ENCODE measurements at places on chromosomes 2 and 18.

DNA sequence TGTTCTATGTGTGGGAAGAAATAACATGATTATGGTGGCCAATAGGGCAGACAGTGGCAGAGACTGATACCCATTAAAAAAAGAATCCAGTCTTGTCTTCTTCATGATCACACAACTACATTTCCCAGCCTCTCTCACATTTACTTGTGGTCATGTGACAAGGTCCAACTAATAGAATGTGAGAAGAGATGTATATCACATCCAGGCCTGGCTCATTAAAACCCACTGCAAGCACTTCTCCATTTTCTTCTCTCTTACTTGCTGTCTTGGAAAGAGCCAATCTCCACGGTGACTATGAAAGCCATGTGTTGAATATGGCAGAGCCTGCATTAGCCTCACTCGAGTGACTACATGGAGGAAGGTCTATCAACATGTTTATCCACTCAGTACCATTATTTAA is 306.2 kb upstream of the ZEB2 start:
- DNase-seq: no peak

DNA sequence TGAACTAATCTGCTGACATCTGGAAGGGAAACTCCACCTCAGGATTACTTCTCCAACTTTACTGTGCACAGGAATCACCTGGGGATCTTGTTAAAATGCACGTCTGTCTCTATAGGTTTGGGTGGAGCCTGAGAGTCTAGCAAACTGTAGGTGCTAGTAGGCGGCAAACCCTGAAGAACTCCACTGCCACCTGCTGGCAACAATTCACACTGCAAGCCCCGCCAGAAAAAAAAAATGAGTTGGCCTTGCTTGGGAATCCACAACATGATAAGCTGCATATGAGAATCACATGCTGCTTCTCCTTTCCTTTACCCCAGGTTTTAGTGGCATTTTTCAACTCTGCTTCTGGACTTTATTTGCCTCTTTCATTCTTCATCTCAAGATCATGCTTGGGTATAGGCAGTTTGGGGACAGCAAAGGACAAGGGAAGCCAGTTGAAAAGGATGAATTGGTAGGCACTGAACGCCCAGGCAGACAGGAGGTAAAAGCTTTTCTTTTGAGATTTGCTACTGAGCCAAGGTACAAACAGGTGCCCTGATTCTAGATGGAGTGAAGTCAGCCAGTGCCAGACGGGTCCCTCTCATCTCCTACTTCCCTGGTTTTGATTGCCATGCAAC is 88.8 kb downstream of the VIT start:
- DNase-seq: peak; percentile 81

GRCh38 chr18:48777026-48777743 is 173.6 kb downstream of the SMAD7 start:
- DNase-seq: peak; percentile 66

DNA sequence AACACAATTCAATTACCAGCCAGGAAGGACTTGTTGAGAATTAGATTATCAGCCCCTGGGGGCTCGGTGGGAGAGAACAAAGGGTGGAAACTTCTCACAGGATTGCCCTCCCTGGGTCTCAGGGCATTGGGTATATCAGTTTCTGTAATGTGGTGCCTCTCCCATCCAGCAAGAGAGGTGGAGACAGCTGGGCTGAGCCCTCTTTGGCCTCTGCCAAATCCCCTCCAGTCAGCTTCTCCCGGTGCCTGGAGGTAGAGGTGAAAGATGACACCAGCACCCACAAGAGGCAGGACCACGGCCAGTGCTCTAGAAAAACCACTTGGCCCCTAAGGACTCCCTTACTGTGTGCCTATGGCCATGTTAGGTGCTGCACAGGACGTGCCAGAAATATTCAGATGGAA is 179.7 kb downstream of the HAUS1 start:
- DNase-seq: no peak

DNA sequence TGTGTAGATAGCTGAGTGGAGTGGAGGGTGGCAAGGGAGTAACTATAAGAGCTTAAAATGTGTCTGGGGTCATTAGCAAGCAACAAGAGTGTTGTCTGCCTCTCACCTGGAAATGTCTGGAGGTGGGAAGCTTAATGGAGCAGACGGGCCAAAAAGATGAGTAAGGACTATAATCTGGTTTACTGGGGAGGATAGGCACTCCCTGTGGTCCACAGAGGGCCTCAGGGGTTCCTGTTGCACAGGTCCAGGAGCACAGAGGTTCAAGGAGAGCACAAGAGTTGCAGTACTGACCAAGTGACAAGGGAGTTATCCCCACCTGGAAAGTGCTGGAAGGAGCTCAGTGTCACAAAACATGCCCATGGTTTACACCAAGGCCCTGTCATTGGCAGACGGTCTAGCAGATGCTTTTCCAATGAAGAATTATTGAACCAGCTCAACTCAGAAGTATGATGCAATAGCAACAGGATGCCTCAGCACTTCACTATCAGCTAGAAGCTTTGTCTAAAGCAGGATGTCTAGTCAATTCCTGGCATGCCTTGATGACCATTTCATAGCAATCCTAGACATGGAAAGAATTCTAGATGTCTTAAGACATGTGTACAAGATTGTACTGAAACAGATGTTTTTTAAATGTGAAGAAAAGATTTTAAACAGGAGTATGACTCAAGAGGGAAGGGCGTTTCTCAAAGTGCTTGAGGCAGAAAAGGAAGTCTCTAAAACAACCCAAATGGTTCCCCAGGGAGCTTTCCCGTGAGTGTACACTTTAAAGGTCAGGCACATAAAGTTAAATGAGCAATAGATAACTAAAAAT is 62.9 kb upstream of the SERPINE2 start:
- peak; percentile 90 for DNase-seq

- DNase-seq: peak; percentile 22
Observed at GRCh38 chr18:22609642-22610041, 191.9 kb upstream of the CTAGE1 start.

DNA sequence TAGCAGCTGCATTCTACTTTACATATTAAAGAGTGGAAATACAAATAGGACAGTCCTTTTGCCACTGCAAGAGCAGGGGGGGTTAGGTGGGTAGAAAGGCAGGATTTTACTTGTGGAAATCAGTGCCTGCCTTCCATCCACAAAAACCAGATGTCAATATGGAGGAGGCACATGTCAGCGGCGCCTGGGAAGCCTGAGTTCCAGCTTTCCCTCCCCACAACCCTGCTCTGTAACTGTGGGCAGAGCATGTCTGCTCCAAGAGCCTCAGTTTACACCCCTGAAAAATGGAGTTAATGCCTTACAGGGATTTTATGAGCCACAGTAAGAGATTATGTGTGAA is 32.9 kb downstream of the STEAP3 start:
- DNase-seq: no peak

GRCh38 chr2:126874961-126875360 is 23.7 kb upstream of the TEX51 start:
- DNase-seq: no peak

- DNase-seq: no peak
Observed at GRCh38 chr2:50624506-50624905, 407.4 kb downstream of the NRXN1 start.

DNA sequence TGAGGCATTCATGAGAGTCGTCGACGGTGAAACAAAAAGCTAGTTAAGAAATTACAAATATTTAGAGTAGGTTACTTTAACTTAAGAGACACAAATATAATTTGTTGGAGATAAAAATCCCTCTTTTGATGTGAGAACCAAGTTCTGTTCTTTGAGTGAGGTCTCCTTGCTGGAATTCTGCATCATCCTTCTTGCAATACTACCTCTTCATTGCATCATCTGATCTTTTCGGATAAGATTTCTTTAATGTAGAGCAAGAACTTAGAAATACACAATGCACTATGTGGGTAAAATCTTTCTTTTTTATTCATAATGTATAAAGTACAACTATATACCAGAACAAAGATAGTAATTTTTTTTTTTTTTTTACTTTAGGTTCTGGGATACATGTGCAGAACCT is 118.4 kb downstream of the ARL4C start:
- DNase-seq: peak; percentile 21

- peak; percentile 7 for DNase-seq
Observed at GRCh38 chr2:100059638-100060037, 82.8 kb downstream of the AFF3 start.

- no peak for DNase-seq
Observed at GRCh38 chr2:73289304-73289703, 4.0 kb downstream of the EGR4 start.

GRCh38 chr2:79131687-79132086 is 11.4 kb downstream of the REG1A start:
- DNase-seq: no peak

- DNase-seq: no peak
Observed at GRCh38 chr2:160303076-160303475, 103.0 kb upstream of the ITGB6 start.

DNA sequence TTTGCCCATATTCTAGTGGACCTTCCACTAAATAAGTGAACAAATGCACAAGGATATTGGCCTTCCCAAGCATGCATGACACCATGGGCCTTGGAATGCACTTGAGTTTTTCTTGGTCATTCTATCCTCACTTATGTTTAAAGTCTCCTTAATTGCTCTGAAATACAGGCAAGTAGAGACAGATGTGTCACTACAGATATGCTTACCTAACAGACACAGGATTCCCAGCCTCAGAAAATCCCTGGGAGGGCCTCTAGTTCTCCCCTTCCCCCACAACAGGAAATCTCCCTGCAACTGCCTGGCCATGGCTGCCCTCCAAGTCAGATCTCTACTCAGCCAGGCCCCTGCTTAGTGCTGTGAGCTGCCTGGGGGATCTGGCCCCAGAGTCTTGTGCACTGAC is 445.2 kb downstream of the IRS1 start:
- DNase-seq: peak; percentile 3

- peak; percentile 57 for DNase-seq
Observed at GRCh38 chr18:44680273-44681075, at the start of gene SETBP1. Gene SETBP1, plus strand, starts transcription at chr18:44680888. Its CDS starts 20,459 bp downstream, at chr18:44701347.

DNA sequence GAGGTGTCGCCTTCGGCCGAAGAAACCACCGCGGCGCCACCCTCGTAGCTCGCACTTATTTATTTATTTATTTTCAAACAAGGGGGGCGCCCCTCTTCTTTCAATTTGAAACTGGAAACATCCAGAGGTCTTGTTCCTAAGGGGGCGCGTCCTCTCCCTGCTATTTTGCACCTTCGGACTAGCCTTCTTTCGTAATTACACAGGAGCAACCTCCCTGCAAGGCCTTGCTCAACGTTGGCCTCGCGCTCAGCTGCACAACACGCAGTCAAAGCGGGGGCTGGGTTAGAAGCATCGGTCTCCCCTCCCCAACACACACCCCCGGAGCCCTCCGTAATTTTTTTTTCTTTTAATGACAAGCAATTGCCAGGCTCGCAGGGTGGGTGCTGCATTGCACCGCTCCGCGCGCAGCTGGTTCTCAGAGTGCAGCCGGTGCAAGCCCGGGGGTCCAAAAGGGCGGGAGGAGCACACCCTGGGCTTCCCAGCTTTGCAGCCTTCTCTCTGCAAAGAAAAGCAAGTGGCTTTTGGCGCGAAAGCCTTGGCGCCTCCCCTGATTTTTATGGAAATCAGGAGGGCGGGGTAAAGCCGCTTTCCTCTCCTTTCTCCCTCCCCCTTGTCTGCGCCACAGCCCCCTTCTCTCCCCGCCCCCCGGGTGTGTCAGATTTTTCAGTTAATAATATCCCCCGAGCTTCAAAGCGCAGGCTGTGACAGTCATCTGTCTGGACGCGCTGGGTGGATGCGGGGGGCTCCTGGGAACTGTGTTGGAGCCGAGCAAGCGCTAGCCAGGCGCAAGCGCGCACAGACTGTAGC is at the start of gene MYCN:
Gene MYCN (plus strand): TSS at position 697 of the 807 bp plus-strand sequence. CDS start 1,515 bp downstream, outside the sequence.
- no peak for DNase-seq

- DNase-seq: no peak
Observed at GRCh38 chr2:31049916-31050588, 88.2 kb downstream of the GALNT14 start.

DNA sequence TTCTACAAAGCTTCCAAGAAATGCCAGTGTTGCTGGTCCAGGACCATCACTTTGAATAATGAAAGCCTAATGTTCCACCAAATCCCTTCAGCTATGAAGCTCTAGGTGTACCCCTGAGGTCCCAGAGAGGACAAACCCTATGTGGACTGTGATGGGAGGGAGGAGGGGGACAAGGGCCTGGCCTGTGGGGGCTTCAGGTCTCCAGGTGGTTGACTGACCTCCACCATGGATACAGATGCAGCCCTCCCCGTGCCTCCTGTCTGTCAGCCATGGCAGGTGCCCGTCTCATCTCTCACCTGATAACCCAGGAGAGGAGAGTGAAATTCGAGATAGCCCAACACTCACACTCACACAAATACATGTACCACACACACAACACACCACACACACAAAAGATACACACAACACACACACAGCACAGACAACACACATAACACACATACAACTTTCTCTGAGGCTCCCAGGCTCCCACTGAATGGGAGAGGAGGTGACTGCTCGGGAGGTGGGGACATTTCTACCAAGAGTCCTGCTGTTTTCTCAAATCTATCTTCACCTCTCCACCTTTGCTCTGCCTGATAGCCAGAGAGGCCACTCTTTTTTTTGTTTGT is 12.8 kb upstream of the RHOB start:
- DNase-seq: no peak

DNA sequence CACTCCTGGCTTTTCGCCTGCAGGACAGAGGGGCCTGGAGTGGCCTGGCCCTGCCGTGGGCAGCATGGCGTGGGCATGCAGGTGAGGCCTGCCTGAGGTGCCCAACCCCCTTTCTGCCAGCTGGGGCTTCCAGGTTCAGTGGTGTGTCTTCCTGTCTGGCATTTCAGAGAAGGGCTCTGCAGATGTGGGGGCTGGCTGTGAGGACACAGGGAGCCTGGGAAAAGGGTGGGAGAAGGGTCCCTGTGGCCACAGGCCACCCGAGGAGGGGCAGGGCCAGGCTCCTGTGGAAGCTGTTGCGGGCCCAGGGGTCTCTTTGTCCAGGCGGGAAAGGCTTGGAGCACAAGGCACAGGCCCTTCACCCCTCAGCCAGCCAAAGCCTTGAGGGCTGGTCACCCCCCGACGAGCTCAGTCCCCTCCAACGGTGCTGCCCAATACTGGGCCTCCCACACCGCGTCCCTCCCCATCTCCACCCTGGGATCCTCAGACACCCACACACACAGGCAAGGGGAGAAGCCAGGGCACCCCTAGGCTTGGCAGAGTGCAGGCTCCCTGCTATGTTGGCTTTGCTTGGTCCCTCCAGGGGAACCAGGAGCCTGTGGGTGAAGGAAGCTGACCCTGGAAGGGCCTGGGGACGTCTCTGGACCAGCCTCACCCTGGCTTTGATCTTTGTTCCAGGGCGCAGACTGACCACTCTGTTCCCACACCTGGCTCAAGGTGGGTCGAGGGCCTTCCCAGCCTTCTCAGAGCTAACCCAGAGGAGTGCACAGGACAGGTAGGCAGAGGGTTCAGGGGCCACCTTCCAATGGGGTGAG is 3.7 kb upstream of the AQP12A start:
- DNase-seq: no peak

- no peak for DNase-seq
Observed at GRCh38 chr18:39346916-39347315, 1781.3 kb upstream of the CELF4 start.

GRCh38 chr2:43438858-43439655 is 156.8 kb downstream of the THADA start:
- DNase-seq: no peak

- DNase-seq: no peak
Observed at GRCh38 chr2:51031021-51031780, 731 bp downstream of the NRXN1 start.

- DNase-seq: no peak
Observed at GRCh38 chr2:156522864-156523440, 86.8 kb downstream of the GPD2 start.

- DNase-seq: no peak
Observed at GRCh38 chr2:189300916-189301315, 121.4 kb upstream of the COL5A2 start.
